ENCODE measurements at places on chromosomes 16 and 17.

DNA sequence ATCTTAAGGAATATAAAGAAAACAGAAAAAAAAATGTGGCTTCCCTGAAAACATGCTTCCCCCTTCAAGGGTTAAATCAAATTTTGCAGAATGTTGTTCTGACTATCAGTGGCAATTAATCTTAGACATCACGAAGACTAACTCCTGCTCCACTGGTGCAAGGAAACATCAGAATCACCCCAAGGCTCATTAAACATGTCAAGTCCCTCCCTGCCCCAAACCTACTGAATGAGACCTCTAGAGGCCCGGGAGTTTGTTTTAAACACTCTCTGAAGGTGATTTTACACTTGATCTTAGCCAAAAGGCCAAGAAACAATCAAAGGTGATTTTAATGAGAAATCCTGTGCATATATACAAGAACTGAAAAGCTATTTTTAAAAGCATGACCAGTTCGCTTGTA is 18.3 kb downstream of the PSME3IP1 start:
- DNase-seq = no peak

DNA sequence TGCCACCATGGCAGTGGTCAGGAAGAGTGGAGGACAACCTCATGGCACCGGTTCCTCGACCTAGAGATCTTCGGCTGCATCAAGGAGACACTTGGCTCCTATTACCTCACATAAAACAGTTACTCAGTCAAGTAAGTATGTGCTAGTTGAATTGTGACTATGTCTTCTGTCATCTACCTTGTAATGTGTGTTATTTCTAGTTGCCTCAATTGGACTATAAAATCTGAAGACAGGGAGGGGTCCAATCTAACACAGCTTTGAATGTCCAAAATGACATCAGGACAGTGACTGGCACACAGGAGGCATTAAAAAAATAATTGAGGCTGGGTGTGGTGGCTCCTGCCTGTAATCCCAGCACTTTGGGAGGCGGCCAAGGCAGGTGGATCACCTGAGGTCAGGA is 17.2 kb downstream of the C16orf86 start:
- no peak for DNase-seq

DNA sequence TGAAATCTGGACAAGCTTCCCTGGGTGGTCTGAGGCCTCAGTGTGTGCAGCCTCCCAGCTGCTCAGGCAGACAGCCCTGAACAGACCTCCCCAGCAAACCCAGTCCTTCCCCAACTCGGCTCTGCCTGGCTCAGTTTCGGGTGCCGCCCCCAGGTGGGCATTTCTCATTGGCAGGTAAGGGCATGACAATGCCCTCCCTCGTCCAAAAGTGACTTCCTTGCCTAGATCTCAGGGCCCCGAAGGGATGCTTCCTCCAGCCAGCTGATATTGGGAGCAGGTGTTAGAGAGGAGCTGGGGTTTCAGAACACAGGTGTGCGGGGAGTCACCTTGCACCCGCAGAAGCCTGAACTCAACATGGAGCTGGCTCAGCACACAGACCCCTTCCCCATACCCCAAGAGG is 3.8 kb upstream of the PPL start:
- DNase-seq = no peak

DNA sequence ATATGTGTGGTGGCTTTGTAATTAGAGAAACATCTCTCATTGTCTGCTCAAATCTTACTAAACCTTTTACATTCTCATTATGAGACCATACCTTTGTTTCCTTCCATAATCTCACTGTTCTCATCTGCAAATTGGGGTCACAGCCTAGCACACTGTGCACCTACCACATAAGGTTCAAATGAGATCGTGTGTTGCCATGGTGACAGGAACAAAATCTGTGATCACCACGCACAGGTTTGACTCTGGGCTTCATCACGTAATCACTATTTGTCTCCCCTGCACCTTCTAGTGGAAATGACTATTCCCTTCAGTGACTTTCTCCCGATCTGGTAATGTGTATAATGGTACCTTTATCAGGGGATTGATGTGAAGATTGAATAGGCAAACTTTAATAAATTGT is 26.1 kb downstream of the CDH8 start:
- DNase-seq = no peak

GRCh38 chr17:6094926-6095325 is 24.7 kb downstream of the WSCD1 start:
- no peak for DNase-seq

DNA sequence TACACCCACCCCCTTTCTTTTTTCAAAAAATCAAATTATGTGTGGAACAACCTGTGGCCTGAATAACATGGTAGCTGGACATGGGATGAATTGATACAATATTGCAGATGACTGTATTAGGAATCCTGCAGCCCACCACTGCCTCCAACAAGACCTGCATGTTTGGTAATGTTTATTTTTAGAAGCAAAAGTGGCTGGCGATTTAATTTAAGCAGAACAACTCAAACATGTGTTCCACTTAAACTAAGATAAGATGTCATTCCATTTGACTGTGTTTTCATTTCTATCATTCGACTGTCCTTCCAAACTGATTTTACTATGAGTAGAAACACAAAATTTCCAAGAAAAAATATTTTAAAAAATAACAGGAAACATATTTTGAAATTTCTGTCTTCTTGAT is 10.1 kb upstream of the DHRS7C start:
- DNase-seq = no peak

- no peak for DNase-seq
Measured at GRCh38 chr16:74033441-74033995, 263.1 kb upstream of the PSMD7 start.

GRCh38 chr17:38510421-38511149 is 82.3 kb downstream of the ARHGAP23 start:
- no peak for DNase-seq

DNA sequence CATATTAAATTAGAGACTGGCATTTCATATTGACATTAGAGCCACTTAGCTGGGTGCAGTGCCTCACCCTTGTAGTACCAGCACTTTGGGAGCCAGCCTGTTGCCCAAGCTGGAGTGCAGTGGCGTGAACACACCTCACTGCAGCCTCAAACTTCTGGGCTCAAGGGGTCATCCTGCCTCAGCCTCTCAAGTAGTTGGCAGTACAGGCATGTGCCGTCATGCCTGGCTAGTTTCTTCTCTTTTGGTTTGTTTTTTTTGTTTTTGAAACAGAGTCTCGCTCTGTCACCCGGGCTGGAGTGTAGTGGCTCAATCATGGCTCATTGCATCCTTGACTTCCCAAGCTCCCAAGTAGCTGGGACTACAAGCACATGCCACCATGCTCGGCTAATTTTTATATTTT is 8.7 kb downstream of the PPM1E start:
- no peak for DNase-seq

- no peak for DNase-seq
Measured at GRCh38 chr16:64982581-64982980, 139.3 kb downstream of the CDH11 start.

- no peak for DNase-seq
Measured at GRCh38 chr17:68394608-68395331, 62.5 kb downstream of the WIPI1 start.

DNA sequence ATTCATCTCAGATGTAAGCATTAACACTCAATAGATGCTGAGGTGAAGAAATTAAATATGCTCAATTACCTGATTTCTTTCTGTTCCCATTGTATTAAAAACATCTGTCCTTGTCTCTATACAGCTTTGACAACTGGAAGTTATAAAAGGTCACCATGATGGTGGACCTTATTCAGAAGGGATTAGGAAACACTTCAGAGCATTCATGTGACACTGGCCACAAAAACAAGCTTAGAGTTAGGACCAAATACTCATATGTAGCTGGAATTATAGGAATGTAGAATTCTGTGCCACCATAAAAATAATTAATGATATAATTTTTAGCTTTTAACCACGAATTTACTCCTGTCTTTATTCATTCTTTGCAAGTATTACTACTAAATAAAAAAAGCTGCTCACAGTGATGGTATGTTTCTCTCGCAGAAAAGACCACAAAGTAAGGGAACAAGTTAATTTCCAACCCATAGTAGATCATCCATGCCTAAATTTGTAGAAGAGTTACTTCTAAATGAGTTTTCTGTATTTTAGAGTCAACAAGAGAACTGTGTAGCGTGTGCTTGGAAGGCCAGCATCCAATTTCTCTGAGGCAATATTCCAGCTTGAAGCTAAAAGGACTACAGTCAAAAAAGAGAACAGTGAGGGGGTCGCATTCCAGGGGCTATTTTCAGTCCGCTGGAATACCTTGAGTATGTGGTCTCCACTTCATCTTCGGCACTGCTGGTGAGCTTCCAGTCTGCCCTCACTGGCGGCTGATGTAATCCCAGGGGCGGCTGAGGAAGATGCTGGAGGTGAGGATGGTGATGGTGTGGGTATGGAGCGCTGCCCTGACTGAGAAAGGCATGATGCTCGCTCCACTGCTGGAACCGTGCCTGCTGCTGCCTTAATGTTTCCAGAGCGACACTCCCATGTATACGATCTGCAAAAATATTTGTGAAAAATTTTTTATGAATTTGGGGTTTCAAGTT is 63.7 kb downstream of the CACNG1 start:
- DNase-seq = no peak

DNA sequence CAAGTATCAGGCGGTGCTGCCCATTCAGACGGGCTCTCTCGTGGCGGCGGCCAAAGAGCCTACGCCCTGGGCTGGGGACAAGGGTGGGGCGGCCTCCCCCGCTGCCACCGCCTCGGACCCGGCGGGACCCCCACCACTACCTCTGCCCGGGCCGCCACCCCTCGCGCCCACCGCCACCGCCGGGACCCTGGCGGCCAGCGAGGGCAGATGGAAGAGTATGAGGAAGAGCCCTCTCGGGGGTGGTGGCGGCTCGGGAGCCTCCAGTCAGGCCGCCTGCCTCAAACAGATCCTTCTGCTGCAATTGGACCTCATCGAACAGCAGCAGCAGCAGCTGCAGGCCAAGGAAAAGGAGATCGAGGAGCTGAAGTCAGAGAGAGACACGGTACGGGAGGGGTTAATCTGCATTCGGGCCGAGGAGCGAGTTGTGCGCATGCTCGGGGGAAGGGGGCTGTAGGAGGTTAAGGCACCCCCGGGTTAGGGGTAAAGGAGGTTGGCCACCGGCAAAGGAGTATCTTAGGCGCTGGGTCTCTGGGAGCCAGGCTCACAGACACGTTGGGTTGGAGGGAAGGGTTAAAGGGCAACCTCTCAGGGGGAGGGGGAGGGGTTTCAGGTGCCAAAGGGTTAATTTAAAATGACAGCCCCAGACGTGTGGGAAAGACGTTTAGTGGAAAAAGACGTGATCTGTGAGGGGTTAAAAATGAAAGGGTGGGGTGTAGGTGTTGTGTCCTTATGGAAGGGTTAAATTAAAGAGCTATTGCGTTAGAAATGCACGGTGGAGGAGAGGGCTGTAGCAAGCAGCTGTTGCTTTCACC is 1.4 kb downstream of the MSL1 start:
- no peak for DNase-seq

DNA sequence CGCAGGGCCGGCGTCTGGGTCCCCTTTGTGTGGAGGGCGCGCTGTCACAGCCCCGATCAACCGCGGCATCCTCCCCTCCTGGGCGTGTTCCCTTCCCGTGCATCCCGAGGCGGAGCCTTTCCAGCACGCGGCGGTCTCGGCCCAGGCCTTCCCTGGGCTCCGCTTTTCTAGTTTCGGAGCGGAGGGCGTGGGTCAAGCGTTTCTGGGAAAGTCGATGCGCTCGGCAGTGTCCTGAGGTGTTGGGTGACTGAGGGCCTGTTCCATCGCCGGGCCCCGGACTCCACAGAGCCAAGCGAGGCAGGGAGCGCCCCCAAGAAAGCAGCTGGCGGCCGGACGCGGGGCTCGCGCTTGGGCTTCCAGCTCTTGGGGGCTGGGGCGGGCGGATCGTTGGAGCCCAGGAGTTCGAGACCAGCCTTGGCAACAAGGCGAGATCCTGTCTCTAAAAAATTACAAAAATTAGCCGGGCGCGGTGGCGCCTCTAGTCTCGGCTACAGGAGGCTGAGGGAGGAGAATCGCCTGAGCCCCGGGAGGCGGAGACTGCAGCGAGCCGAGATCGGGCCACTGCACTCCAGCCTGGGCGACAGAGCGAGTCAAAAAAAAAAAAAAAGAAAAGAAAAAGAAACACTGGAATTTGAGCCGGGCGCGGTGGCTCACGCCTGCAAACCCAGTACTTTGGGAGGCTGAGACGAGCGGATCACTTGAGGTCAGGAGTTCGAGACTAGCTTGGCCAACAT is 806 bp downstream of the IFT140 start:
- no peak for DNase-seq

DNA sequence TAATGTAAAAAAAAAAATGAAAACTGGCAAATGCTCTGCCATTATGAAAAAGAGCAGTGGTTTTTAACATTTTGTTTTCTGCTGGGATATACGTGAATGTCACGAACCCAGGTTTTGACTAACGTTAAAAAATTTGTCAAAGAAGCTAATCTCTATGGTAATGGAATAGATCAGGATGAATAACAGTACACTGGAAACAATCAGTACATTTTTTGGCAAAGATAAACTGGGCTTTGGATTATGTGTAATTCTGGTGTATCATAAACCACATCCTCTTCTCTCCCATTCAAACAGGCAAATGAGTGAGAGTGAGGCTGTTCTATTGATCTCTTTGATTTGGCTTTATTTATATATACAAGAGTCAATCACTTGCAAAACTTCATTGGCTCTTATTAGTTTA is 207.0 kb upstream of the IRX3 start:
- no peak for DNase-seq

- no peak for DNase-seq
Measured at GRCh38 chr17:82228278-82228841, 482 bp upstream of the SLC16A3 start.

GRCh38 chr16:73730481-73731090 is 566.0 kb upstream of the PSMD7 start:
- no peak for DNase-seq

DNA sequence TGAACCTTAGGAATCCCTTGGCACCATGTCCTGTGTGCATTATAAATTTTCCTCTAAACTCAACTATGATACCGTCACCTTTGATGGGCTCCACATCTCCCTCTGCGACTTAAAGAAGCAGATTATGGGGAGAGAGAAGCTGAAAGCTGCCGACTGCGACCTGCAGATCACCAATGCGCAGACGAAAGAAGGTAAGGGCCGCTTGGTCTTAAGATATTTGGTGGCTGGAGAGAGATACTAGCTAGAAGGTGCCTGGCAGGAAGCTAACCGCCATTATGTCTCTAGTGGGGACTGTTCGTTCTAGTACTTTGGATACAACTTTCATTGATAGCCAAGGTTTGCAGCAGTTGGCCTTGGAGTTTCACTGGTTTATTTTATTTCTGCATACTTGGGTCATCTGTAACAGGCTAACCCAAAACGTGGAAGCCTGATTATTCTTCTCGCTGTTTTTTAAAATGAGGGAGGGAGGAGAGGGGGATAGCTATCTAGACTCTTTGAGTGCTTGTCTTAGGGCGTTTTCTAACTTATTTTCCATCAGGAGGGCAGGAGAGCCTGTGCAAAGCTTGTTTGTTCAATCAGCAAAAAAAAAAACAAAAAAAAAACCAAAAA is 1.3 kb downstream of the RBBP6 start:
- no peak for DNase-seq

DNA sequence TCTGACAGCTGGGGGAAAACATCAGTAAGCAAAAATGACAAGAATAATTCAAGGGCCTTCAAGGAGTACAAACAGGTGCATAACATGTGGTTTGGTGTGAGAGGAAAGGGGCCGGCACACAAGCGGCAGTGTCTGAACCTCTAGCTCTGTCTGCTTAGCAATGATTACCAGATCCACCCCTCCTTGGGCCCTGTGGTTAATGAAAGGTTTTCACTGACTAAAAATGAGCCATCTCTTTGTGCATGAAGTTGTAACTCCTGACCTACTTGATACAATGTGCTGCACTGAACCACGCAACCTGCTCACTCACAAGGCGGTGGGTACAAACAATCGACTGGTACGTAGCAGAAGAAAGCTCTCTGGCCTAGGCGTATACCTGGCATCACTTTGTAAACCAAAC is 15.1 kb downstream of the FAM117A start:
- DNase-seq = peak; percentile 33

GRCh38 chr16:54244061-54244886 is 42.3 kb downstream of the IRX3 start:
- no peak for DNase-seq

Data from stimulated activated CD8-positive, alpha-beta memory T cell treated with anti-CD3 and anti-CD28 coated beads, Interleukin-4, amount 100 ng/mL, for 4 hours (primary cell).